Activated T-helper 1 cell treated with Interleukin-2 at 50 U/mL for 16 hours (primary cell): ENCODE measurements at places on chromosomes 6 and 20.

DNA sequence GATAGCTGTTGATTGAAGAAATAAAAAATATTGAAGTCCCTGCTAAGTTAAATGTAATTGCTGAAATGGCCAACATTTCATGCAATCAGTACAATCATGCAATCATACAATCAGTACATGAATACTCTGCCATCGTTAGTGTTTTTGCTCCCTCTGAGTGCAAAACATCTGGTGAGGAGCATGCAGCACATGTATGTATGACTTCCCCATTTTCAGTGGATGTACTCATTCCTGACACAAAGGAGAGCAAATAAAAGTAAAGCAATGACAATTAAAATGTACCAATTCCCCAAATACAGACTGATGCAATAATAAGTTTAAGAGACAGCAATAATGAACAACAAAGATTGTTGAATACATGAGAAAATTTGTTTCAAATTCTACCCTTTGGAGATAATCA lies 140.7 kb downstream of the PLCB1 start:
- DNase-seq, result no peak

DNA sequence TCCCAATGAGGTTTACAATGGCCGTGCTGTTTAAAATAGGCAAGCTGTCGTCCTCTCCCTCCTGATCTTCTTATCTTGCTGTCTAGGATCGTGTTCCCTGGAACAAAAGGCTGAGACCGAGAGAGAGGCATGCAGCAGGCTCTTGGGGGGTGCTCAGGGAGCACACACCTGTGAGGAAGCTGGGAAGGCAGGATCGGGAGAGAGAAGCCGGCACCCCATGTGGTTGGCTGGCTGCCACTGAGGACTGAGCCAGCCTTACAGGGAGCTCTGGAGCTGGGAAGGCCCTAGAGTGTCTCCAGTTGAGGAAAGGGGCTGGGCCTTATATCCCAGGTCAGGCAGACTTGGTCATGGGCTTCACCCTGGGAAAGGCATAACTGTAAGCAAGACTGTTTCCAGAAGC lies 184.2 kb downstream of the LY86 start:
- no peak for DNase-seq

DNA sequence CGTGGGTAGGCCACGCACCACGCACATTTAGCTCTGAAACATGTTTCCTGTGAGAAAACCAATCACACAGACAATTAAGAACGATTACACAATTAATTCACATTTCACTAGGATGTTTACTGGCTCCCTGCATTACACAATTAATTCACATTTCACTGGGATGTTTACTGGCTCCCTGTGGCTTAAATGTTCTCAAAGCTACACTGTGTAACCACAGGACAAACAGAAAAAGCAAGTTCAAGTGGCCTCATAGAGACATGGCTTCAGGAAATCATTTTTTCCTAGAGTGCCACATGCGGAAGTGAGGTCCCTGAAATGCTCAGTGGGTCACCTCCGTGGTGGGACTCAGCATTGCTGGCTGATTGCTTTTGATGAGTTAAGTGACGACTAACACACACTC lies 61.7 kb upstream of the XRN2 start:
- DNase-seq, result no peak

DNA sequence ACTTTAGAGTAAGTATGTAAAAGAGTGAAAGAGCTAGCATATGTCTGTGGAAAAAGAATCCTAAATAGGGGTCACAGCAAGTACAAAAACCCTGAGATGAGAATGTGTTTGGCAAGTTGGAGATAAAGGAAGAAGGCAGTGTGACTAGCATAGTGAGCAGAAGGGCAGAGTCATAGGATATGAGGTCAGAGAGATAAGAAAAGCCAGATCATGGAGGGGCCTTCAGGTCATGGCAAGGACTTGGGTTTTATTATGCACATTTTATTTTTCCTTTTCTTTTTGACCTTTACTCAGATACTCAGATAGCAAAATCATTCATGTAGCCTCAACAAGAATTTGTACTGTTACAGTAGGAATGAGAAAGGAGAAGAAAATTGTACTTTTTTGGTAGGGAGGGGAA lies 138.0 kb downstream of the GJA1 start:
- no peak for DNase-seq

DNA sequence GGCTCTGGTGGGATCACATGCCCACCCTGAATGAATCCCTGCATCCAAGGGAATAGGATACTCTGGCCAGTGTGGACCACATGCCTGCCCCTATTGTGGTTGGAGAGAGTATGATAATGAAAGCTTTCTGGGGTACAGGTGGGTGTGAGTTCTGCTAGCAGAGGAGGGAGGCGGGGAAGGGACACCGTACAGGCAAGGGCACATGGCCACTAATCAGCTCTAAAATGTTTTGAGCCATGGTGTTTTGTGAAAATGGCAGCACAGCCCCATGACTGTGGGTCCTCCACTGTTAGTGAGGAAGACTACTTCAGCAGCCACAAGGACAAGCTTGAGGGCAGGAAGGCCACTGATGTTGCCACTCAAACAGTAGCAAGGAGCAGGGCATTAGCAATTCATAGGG lies 11.9 kb upstream of the DHX35 start:
- no peak for DNase-seq

DNA sequence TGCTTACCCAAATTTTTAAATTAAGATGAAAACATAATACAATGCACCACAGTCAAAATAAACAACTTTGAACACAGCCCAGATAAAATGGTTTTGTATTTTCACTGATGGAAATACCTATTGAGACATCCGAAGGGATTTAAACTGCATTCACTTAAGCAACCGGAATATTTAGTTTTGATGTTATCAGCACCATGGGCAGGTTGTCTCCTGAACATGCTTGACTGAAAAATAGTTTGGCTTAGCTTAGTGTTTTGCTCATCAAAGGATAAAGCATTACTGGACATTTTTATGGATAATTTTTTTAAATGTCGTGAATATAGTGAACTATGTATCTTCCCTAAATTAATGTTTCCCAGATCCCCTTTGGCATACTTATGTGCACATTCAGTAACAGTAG lies 177.5 kb downstream of the GJA1 start:
- DNase-seq, result no peak

DNA sequence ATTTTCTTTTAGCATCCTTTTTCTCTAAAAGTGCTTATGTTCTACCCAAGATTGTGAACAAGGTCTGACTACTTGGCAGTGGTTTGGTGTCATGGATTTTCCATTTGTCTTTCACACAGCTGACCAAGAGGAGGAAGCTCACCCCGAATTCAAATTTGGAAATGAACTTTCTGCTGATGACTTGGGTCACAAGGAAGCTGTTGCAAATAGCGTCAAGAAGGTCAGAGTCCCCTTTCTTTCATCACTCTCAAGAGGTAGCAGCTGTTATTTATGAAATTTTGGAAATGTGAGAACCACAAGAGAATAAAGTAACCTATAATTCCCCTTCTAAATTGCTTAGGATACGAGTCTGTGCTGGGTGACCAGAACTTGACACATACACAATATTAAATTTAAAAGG lies 113.0 kb upstream of the LAMP5 start:
- DNase-seq, result no peak

- DNase-seq, result no peak
These were observed 31.0 kb downstream of the TOMM6 start for GRCh38 chr6:41818271-41819054.

DNA sequence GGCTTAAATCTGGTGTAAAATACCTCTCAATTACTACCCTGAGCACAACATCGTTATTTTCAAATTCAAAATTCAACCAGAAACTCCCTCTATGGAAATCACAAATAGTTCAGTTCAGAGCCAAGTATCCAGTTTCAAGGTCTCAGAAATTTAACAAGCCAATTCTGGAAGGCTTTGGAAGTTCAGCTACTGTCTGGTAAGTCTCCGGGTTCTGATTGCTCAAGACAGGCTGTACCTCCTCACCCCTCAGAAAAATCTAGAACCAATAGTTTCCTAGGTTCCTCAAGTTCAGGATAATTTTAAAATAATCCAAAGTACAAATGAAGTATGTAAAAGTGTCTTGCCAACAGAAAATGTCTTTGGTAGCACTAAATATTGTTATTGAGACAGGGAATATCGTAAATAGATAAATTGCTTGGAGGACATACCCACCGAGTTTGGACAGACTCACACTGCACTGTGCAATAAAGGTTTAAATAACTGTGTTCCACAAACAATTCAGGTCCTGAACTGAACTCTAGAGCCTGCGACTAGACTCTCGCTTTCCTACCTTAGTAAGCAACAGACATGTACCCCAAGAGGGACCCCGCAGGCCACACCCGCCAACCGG lies 729 bp downstream of the ATG5 start:
- DNase-seq, result no peak

GRCh38 chr6:465531-466348 lies 74.2 kb downstream of the IRF4 start:
- DNase-seq, result no peak

DNA sequence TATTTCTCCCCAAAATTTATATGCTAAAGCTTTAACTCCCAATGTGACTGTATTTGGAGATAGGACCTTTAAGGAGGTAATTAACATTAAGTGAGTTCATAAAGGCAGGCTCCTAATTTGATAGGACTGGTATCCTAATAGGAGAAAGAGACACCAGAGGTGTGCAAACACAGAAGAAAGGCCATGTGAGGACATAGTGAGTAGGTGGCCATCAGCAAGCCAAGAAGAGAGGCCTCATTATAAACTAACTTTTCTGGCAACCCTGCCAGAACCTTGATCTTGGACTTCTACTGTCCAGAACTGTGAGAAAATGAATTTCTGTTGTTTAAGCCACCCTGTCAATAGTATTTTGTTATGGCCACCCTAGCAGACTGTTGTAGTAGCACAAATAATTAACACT lies 177.9 kb upstream of the FUT9 start:
- DNase-seq, result no peak

GRCh38 chr20:50870561-50871161 lies 60.6 kb downstream of the ADNP start:
- DNase-seq, result no peak

GRCh38 chr6:148559848-148560433 lies 186.9 kb upstream of the UST start:
- DNase-seq, result peak; percentile 48

- no peak for DNase-seq
These were observed 185.0 kb upstream of the BMP2 start for GRCh38 chr20:6582449-6582848.

- DNase-seq, result peak; percentile 17
These were observed 16.2 kb downstream of the HLA-DPB1 start for GRCh38 chr6:33091957-33092356.

DNA sequence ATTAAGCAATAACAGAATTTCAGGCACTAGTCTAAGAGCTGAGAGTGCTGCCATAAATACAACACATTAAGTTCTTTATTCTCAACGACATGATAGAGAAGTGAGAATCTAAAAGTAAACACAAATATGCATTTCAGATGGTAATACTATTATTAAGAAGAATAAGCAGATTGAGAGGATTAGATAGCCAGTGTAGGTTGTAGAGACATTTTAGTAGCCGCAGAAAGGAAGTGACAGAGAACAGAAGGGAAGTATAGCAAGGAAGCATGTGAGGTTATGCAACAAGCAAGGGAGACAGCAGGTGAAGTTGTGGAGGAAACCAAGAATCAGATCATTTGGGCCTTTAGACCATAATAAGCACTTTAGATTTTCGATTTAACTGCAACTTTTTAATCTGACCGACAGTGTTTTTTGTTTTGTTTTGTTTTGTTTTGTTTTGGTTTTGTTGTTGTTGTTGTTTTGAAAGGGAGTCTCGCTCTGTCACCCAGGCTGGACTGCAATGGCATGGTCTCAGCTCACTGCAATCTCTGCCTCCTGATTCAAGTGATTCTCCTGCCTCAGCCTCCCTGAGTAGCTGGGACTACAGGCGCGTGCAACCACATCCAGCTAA lies 737.0 kb upstream of the ADGRB3 start:
- no peak for DNase-seq

- no peak for DNase-seq
These were observed 45.7 kb downstream of the RNASET2 start for GRCh38 chr6:166910601-166911000.

DNA sequence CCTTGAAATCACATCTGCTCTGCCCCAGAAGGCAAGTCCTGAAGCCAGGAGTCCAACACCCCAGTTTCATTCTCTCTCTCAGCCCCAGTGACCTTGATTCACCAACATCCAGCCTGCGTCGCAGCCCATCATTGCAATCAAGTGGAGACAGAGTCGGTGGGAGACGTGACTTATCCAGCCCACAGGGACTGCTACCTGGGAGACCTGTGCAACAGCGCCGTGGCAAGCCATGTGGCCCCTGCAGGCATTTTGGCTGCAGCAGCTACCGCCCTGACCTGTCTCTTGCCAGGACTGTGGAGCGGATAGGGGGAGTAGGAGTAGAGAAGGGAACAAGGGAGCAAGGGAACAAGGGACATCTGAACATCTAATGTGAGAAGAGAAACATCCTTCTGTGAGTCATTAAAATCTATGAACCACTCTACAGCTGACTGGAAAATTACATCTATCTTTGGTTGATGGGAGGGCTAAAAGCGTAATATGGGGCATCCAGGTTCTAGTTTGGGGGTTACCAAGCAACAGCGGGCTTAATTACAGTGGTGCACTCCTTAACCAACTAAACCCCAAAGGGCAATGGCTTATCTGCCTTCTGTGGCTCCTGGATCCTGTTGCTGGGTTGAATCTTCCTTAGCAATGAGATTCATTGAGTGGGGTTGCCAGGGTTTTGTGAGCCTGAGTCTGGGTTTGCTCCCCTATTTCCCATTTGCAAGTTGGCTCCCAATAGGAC lies 2.5 kb downstream of the LY6G6D start:
- no peak for DNase-seq

DNA sequence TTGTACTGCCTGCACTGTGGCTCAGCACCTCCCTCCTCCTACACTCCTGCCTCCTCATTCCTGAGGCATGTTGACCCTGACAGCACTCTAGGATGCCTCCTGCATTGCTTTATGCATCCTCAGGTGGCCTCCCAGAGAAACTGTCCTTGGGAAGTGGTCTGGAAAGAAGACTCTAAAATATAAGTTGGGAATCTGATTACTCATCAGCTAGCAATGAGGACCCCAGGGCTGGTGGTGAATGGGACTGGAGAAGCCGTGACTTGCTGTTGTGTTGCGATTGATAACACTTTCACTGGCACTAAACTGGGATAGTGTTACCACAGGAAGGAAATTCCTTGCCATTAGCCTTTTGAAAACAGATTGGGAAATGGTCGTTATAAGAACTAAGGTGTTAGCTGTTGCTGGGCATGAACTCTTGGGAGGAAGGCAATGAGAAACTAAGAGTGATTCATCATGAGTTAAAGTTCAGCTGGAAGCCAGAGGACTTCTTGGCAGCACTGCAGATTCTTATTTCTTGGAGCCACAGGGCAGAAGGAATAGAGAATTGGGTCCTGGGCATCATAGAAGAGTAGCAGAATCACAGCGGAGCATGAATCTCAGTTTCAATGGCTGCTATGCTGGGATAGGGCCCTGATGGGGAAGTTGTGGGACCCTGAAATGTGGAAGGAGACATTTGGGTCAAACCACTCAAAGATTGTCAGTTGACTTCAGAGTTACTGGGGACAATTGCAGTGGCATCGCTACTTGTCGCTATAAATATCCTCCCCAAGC lies 10.1 kb upstream of the SIRPD start:
- no peak for DNase-seq

- no peak for DNase-seq
These were observed 12.0 kb downstream of the GATA5 start for GRCh38 chr20:62463651-62464424.
